Muscle of arm (tissue), 14 donors: ENCODE measurements at places on chromosomes 1 and 21.

- no peak for DNase-seq
Measured at GRCh38 chr1:181947441-181947840, 114.1 kb downstream of the ZNF648 start.

DNA sequence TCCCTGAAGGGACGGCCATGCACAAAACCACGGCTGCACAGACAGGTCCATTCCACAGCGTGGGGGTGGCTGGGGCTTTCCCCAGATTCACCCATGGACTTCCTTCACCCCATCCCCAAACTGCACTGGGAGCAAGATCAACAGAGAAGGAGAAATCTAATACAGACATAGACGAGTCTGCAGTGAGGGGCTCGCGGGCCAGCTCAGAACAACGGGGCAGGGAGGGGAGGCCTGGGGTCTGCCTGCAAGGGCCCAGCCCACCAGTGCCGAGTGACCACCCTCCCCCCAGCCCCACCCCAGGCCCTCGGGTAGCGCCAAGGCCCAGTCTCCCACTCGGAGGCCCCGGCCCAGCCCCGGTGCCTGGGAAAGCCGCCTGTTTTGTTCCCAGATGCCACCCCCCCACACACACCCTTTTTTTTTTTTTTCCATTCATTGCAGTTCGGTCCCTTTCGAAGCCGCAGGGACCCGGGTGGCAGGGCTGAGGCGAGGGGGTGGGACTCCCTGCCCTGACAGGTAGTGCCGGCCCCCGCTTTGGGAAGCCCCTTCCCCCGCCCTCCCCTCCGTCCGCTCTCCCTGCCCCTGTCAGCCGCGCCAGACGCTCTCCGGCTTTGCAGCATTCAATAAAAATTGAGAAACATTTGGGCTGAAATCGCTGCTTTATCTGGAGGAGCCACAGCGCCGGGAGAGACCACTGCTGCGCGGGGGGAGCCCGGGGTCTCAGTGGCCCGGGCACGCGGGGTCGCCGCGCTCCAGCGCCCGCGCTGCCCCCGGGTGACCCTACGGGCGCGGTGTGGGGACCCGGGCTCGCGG, 543 bp upstream of the EPHB2 start:
- DNase-seq, result peak; percentile 75

- no peak for DNase-seq
Measured at GRCh38 chr1:21680918-21681317, 11.8 kb upstream of the RAP1GAP start.

DNA sequence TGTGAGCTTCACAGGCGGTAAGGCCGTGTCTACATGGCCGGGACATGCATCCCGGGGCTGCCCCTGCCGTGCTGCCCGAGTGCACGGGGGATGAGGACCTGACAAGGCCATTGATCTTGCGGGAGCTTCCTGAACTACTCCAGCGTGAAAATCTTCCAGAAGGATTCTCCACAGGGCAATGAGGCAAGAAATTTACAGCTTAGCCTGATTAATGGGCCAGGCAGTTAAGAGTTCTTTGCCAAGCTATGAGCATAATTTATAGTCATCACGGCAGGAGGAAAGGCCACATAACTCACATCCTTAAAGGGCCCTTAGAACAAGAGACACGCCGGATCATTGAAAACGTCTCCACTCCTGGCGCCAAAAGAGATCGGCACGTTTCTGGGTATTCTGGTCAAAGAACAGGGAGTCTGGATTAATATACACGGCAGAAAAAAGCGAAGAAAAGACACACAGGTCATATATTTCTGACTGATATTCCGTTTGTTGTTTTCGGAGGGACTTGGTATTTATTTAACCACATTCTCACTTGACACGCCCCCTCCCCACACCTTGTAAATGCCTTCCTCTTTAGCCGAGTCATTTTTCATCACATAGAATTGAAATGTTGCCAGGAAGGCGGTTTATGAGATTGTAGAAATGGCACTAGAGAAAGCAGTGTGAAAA, 180.5 kb downstream of the DYRK1A start:
- no peak for DNase-seq

DNA sequence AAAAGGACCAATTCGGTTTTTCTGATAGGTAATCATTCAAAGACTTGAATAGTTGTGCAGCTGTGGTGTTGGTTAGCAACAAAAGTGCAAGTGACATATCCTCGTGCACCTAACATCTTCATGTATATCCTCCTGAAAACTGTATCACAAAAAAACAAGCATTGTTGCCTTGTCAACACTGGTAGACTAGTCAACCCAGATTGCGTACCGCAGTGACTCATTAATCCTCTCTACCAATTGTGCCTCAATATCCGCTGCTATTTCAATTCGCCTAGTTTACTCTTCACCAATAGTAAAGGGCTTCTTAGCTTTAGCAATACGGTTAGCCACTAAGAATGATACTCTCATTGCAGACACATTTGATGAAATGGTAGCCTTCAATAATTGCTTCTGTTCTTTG, 3.5 kb downstream of the HHAT start:
- DNase-seq, result no peak

DNA sequence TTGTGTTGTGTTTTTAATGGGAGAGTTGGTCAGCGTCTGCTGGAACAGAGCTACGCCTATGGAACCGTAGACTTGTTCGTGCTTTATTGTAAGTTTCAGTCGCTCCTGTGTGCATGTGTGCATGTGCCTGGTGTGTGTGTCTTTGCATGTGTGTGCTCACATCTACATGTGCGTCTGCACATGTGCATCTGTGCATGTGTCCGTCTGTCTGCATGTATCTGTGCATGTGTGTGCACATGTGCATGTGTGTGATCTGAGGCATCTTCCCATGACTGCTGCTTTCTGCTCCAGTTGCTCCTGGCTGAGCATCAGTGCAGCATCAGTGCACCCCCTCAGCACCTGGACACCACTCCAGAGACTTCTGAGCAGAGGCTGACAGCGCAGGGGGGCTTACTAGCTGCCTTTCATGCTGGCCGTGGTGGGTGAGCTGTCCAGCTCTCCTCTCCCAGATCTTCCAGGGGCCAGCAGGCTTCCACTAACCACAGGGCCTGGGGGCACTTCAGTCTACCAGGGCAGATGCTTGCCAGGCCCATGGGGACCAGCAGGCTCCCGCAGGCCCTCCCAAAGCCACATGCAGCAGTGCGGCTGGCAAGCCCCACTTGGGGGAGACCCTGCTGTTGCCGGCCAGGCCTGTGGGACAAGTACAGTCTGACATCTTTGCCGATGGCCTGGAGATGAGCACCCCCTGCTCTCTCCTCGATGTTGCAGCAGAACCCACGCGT, 47.8 kb upstream of the PCBP3 start:
- DNase-seq, result no peak

GRCh38 chr1:83606416-83606955, 392.4 kb downstream of the TTLL7 start:
- no peak for DNase-seq
